T-cell (primary cell): ENCODE measurements at places on chromosomes 16 and 17. TPM values are rescaled to one million over a fixed set of nuclear protein-coding genes. Genes with fewer than 3 reads are reported as not detected.
A peak's percentile ranks its signal among the peaks of the same experiment; 100 is the strongest.

DNA sequence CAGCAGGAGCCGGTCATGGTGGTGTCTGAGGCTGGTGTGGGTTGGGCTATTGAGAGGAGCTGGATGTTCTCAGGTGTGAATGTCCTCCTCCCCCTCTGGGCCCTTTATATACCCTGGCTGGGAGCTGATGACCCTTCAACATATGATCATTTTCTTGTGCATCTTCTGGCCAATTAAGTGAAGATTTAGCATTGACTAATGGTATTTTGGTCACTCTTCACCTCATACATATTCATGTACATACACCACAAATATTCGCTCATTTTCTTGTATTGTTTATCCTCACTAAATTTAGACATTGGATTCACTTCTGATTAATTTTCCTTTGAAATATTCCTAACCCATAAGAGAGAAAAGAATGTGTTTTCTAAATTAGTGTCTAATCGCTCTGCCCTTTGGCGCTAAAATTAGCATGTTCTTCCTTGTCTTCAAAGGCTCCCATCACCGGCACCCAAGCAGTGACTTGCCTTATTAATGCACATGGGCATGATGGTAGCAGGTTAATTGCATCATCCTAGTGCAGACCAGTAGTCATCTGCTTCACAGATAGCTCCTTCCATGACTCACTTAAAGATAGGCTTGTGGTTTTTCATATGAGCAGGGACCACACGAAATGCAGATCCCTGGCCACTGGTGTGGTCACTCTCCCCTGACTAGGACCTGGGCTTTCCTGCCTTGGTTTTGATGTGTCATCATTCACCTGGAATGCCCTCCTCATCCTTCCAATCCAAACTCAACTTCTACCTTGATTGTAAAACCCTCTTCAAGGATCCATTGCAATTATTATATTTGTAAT lies at the start of gene KRTAP2-4:
Gene KRTAP2-4, minus strand, starts transcription at position 51 of the 796 bp plus-strand sequence. Its CDS starts 34 bp downstream, at position 17.
- no peak within 1 kb of the TSS for H3K4me3 ChIP-seq
- DNase-seq = no peak
- no peaks in the 10 kb centered on the region for H3K36me3 ChIP-seq
- no peak within 1 kb of the TSS for H3K27ac ChIP-seq

- H3K4me3 ChIP-seq = no peak overlapping the region
- H3K27ac ChIP-seq = no peak overlapping the region
- H3K36me3 ChIP-seq = no peaks in the 10 kb centered on the region
- H3K4me1 ChIP-seq = no peaks in the 10 kb centered on the region
- DNase-seq = no peak
- H3K27me3 ChIP-seq = no peaks in the 10 kb centered on the region
Measured at GRCh38 chr16:73036074-73036826, 11.7 kb downstream of the ZFHX3 start.

DNA sequence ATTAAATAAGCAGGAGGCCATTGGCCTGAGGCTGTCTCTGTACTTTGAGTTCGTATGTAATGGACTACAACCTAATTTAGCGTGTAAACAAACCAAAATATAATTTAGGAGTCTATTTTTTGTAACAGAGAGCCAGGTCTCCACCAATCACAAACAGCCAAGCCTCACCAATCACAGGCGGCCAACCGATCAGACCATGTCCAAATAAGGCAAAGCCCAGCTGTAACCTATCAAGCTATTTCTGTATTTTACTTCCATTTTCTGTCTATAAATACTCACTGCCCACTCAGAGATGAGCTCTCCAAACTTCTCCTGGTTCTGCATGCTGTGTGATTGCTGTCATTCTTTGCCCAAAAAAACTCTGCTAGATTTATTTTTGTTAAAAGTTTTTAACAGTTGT lies 322.7 kb downstream of the NPIPA8 start:
- no peak for DNase-seq
- no peak overlapping the region for H3K4me3 ChIP-seq

- H3K27ac ChIP-seq = no peak overlapping the region
- no peaks in the 10 kb centered on the region for H3K4me1 ChIP-seq
- no peak overlapping the region for H3K4me3 ChIP-seq
- DNase-seq = peak; percentile 39
- H3K36me3 ChIP-seq = no peaks in the 10 kb centered on the region
- H3K27me3 ChIP-seq = peaks cover 7% of the 10 kb centered on the region
Measured at GRCh38 chr17:77011173-77012011, 129.4 kb upstream of the SEC14L1 start.

DNA sequence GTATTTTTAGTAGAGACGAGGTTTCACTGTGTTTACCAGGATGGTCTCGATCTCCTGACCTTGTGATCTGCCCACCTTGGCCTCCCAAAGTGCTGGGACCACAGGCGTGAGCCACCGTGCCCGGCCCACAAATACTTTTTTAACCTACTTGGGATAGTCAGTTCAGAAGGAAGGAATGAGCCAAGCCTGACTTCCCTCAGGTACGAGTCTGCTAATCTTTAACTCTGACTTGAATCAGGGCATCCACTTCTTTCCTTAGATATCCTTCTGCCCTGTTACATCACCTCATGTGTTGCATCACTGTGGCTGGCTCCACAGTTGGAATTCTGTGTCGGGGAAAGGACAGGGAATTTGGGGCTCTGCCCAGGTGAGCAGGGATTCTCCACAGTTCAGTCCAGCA lies 120.8 kb downstream of the MSI2 start:
- no peak overlapping the region for H3K27ac ChIP-seq
- no peaks in the 10 kb centered on the region for H3K36me3 ChIP-seq
- H3K4me1 ChIP-seq = peaks cover 7% of the 10 kb centered on the region
- no peak overlapping the region for H3K4me3 ChIP-seq

DNA sequence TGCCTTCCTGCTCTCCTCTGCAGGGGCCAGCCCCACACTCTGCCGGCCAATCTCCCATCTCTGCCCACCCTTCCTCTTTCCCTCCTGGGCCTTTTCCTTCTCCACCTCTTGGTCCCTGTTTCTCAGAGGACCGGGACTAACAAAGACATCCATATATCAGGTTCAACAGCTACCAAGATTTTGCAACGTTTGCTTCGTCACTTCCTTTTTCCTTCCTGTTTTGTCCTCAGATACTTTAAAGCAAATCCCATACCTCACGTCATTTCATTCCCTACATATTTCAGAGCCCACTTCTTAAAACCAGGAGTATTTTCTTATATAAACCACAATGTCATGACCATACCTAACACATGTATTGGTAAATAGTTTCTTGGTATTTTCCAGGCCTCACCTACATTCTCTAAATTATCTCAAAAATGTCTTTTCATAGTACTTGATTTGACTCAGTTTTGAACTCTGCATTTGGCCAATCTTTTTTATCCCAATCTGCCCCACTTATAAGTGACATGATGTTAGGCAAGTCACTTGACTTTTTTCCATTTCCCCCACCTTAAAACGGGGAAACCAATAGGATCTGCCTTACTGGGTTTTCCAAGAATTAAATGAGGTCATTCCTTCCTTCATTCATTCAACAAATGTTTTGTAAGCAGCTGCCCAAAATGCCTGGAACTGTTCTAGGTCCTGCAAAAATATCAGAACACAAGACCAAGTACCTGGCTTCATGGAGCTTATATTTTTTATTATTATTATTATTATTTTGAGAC lies 7.2 kb upstream of the USP10 start:
- H3K4me3 ChIP-seq = no peak overlapping the region
- no peaks in the 10 kb centered on the region for H3K4me1 ChIP-seq
- DNase-seq = no peak
- H3K36me3 ChIP-seq = no peaks in the 10 kb centered on the region
- H3K27me3 ChIP-seq = no peaks in the 10 kb centered on the region

GRCh38 chr17:65697661-65698060 lies 136.2 kb upstream of the AXIN2 start:
- H3K27ac ChIP-seq = no peak overlapping the region
- no peaks in the 10 kb centered on the region for H3K4me1 ChIP-seq
- H3K27me3 ChIP-seq = no peaks in the 10 kb centered on the region
- DNase-seq = no peak

- no peaks in the 10 kb centered on the region for H3K36me3 ChIP-seq
- no peak overlapping the region for H3K27ac ChIP-seq
- no peak overlapping the region for H3K4me3 ChIP-seq
Measured at GRCh38 chr16:88290850-88291830, 91.6 kb upstream of the ZNF469 start.

- no peak for DNase-seq
- H3K4me1 ChIP-seq = no peaks in the 10 kb centered on the region
- H3K27me3 ChIP-seq = peaks cover 22% of the 10 kb centered on the region
- H3K36me3 ChIP-seq = no peaks in the 10 kb centered on the region
- H3K4me3 ChIP-seq = no peak overlapping the region
- H3K27ac ChIP-seq = no peak overlapping the region
Measured at GRCh38 chr16:55662644-55663031, 6.8 kb downstream of the SLC6A2 start.

DNA sequence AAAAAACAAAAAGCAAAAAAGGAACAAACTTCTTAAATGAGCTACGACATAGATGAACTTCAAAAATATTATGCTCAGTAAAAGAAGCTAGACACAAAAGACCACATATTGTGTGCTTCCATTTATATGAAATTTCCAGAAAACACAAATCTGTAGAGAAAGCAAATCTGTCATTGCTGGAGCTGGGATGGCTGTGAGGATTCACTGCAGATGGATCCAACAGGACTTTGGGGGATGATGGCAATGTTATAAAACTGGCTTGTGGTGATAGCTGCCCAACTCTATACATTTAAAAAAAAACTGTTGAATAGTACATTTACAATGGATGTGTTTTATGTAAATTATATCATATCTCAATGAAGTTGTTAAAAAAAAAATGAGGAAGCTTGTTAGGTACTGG lies 52.6 kb upstream of the MAP3K14 start:
- H3K27me3 ChIP-seq = no peaks in the 10 kb centered on the region
- no peaks in the 10 kb centered on the region for H3K36me3 ChIP-seq
- DNase-seq = no peak
- no peak overlapping the region for H3K4me3 ChIP-seq

DNA sequence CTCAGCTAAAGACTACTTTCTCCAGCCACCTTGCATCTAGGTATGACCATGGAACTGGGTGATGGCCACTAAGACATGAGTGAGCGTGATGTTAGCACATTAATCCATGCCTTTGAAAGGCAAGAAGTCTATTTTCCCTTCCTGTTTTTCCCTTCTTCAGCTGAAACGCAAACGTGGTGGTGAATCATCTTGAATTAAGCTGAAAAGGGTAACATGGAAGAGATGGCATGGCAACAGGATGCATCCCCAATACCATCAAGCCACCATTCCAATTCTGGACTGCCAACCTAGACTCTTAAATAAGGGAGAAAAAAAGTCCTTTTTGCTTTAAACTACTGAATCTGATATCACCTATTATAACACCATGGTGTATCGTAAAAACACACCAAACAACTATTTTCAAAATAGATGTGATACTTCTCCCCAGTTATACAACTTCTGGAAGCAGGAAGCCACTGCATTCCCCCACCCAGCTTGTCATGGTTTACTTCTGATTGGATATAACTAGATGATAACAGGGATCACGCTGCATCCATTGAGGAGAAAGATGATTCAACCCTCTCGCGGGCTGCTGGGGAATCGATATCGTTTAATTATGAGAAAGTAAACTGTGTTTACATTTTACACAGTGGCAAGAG lies 368.6 kb downstream of the CDH13 start:
- H3K36me3 ChIP-seq = no peaks in the 10 kb centered on the region
- no peak overlapping the region for H3K27ac ChIP-seq
- H3K27me3 ChIP-seq = no peaks in the 10 kb centered on the region

GRCh38 chr17:70563281-70563820 lies 394.0 kb downstream of the KCNJ2 start:
- no peak overlapping the region for H3K27ac ChIP-seq
- DNase-seq = no peak
- H3K36me3 ChIP-seq = no peaks in the 10 kb centered on the region
- no peaks in the 10 kb centered on the region for H3K4me1 ChIP-seq
- no peak overlapping the region for H3K4me3 ChIP-seq

GRCh38 chr17:73823684-73824083 lies 179.4 kb upstream of the SDK2 start:
- H3K27ac ChIP-seq = no peak overlapping the region
- H3K4me3 ChIP-seq = no peak overlapping the region
- H3K36me3 ChIP-seq = no peaks in the 10 kb centered on the region

DNA sequence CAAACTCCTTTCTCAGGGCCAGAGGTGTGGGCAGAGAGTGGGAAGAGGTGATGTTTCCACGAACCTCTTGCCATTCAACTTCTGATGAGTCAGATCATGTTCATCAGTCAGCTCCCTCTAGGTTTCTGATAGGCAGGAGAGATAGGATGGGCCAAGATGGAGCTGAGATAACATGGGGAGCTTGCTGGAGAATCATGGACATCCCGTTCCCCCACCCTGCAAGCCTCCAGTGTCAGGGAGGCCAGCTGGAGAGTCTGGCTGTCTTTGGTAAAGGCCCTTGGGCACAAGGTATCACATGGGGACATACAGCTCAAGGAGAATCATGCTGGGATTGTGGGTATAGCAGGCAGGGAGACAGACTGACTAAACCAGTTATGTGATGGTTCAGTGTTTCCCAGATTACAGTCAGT lies 136.0 kb upstream of the IRX3 start:
- DNase-seq = no peak
- peaks cover 11% of the 10 kb centered on the region for H3K27me3 ChIP-seq
- no peaks in the 10 kb centered on the region for H3K36me3 ChIP-seq
- H3K4me1 ChIP-seq = no peaks in the 10 kb centered on the region
- no peak overlapping the region for H3K4me3 ChIP-seq

- H3K27ac ChIP-seq = no peak overlapping the region
- H3K36me3 ChIP-seq = no peaks in the 10 kb centered on the region
- no peak for DNase-seq
- no peak overlapping the region for H3K4me3 ChIP-seq
- H3K4me1 ChIP-seq = no peaks in the 10 kb centered on the region
Measured at GRCh38 chr17:57823469-57824401, 26.1 kb downstream of the MRPS23 start.

GRCh38 chr17:44349553-44350070 lies 4.5 kb downstream of the GRN start:
- no peak for DNase-seq
- H3K4me3 ChIP-seq = no peak overlapping the region
- H3K27me3 ChIP-seq = no peaks in the 10 kb centered on the region
- no peak overlapping the region for H3K27ac ChIP-seq
- peaks cover 9% of the 10 kb centered on the region for H3K36me3 ChIP-seq

DNA sequence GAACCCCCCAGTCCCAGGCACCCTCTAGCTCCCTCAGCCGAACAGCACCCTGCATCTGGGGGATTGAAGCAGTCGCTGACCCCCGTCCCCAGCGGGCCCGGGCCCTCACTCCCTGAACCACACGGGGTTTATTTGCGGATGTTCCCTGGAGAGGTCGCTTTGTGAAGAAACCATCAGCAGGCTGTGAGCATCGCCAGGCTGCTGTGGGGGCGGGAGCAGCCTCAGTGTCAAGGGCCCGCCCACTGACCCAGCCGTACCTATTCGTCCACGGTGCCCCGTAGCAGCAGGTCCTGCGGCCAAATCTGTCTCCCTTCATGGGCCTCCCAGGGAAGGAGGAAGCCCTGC lies 6.4 kb upstream of the RAB40C start:
- no peaks in the 10 kb centered on the region for H3K36me3 ChIP-seq
- no peak for DNase-seq
- H3K4me1 ChIP-seq = peaks cover 5% of the 10 kb centered on the region

Gene SLC7A5
- 81.6 TPM for total RNA-seq

Gene VASN
- 0.68 TPM for total RNA-seq

Gene KREMEN2
- total RNA-seq = not detected

Gene ALOX12
- 0.13 TPM for total RNA-seq

Gene XYLT1
- 70.6 TPM for total RNA-seq

Gene MPV17L
- 0.09 TPM for total RNA-seq

Gene ZNF597
- 4.3 TPM for total RNA-seq

Gene KRT27
- not detected for total RNA-seq

Gene CES3
- total RNA-seq = 0.10 TPM

Gene SENP3
- 42.6 TPM for total RNA-seq

Gene CDC6
- 2.1 TPM for total RNA-seq

Gene HOXB4
- total RNA-seq = 1.4 TPM
